ENCODE measurements at places on chromosomes 6 and 20.

DNA sequence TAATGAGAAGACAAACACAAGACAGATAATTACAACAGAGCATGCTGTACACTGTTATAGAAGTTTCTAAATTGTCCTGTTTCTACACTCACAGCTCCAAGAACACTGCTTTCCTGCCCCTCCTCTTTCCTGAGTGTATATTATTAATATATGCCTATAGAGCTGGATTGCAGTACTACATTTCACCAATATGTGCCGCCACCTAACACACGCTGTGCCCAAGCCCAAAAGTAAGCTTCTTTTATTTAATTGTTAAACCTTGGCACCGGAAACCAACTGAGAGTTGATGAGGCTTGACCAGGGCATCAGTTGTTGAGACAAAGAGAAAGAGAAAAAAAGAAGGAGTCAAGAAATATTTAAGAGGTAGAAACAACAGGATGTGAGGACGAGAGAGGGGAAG, 16.0 kb upstream of the PTPRT start:
- DNase-seq, result no peak

- no peak for DNase-seq
Observed at GRCh38 chr6:163525926-163526325, 111.4 kb downstream of the QKI start.

DNA sequence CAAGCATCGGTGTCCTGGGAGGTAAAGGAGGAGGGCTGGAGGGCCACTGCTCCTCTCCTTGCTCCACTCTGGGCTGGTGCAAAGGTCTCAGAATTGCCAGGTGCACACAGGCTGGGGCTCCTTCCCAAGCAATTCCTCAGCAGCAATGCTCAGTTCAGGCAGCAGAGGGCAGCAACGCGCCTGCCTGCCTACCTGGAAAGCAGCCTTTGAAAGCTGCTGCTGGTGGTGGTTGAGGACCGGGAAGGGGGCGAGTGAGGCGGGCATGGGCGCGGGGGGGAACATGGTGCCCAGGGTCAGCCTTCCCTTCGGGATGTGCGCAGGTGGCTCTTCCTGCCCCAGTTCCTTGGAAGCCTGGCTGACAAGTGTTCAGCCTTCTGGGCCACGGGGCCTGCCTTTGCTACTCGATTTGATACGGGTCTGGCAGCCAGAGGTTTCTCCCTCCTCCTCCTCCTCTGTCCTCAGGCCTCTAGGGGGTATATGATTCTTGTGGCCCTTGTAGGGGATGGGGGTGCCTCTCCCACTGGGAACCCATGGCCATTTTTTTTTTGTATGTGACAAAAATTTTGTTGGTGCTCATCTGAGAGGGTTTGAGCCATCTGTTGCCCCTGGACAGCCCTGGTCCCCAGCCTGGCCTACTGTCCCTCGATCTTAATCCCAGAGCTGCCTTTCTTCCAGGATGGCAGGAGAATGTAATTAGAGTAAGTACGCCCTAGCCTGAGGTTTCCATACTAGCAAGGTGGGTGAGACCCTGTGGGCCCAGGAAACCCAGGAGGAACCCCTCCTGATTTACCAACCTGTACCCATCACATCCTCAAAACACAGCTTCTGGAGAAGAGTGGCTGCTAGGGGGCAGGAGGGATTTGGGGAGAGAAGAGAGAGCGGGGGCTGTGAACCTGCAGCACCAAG, 20.1 kb downstream of the MRPS18A start:
- DNase-seq, result peak; percentile 71

DNA sequence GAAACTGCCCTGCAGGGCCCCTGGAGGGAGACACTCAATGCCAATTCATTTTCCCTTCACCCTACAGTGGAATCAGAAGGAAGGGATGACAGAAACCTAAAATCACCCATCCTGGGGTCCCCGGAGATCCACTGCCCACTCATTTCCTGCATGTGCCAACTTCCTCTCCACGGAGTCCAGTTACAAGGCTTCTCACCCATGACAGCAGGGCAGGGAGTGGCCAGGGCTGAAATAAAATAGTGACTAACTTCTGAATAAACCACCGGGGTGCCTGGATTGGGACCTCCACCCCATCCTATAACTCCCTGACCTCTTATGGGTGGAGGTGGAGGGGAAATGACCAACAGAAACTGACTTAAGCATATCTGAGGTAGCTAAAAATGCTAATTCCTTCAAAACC, 362.3 kb downstream of the MAFB start:
- DNase-seq, result no peak

GRCh38 chr6:15427331-15428070, 181.6 kb downstream of the JARID2 start:
- no peak for DNase-seq

- DNase-seq, result no peak
Observed at GRCh38 chr6:104449918-104450317, 409.8 kb downstream of the HACE1 start.

GRCh38 chr6:149563203-149563927, 2.8 kb upstream of the GINM1 start:
- DNase-seq, result no peak
